ENCODE measurements at places on chromosomes 3 and 15.

- DNase-seq = no peak
Measured at GRCh38 chr3:71887256-71887655, 102.3 kb upstream of the PROK2 start.

DNA sequence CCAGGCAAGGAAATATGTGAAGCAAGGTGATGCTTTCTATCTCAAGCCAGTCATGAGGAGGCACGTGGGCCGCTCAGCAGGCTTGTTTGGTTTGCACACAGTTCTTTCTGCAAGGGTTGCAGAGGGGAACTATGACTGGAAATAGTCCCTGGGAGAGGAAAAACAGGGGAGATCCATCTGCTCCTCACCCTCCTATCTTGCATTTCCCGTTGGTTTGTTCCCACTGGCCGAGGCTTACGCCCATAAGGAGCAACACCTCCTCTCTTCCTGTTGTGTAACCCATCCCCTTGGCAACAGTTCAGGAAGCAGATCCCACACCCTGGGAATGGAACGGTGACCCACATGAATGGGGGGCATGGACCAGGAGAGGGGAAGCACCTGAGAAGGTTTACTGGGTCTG lies 72.1 kb upstream of the MAGI1 start:
- no peak for DNase-seq

GRCh38 chr15:73650416-73651126 lies 17.4 kb upstream of the NPTN start:
- no peak for DNase-seq

DNA sequence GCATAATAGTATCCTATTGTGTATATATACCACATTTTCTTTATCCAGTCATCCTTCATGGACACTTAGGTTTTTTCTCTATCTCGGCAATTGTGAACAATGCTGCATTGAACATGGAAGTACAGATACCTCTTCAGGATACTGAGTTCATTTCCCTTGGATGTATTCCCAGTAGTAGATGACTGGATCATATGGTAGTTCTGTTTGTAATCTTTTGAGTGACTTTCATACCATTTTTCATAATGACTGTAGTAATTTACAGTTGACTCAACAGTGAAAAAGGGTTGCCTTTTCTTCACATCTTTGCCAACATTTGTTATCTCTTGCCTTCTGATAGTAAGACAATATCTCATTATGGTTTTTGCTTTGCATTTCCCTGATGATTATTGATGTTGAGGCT lies 21.8 kb downstream of the MYH15 start:
- DNase-seq = no peak

DNA sequence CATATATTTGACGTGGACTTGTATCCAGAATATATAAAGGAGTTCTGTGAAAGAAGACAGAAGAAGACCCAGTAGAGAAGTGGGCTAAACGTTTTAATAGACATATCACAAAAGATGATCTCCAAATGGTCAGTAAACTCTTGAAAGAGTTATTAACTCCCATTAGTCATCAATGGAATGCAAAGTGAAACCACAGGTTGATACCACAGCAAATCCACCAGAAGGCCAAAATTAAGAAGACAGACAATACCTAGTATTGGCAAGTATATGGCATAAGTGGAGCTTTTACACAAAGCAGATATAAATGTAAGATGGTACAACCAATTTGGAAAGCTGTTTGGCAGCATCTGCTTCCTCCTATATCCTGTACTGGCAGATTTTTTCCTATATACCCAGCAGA lies 6.0 kb downstream of the SPATA16 start:
- DNase-seq = no peak

- DNase-seq = no peak
Measured at GRCh38 chr3:14253707-14254382, 75.2 kb downstream of the LSM3 start.

DNA sequence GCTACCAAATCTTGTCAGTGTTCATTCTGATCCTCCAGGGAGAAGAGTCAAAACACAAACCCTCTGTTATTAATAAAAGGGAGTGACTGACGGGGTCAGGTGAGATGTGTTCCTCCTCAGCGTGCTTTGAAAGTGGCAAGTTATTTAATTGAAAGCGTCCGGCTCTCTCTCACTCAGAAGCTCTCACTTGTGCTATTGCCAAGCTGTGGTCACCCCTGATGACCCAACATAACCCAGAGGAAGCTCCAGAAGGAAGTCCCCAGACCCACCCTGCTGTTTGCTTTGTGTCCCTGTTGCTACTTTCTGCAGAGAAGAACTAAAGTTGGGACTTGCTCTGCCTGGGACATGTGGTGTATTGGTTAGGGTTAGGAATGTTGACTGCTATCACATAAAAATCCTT lies 235.6 kb downstream of the EDEM1 start:
- DNase-seq = no peak

GRCh38 chr3:15241341-15241740 lies 35.3 kb downstream of the CAPN7 start:
- no peak for DNase-seq

DNA sequence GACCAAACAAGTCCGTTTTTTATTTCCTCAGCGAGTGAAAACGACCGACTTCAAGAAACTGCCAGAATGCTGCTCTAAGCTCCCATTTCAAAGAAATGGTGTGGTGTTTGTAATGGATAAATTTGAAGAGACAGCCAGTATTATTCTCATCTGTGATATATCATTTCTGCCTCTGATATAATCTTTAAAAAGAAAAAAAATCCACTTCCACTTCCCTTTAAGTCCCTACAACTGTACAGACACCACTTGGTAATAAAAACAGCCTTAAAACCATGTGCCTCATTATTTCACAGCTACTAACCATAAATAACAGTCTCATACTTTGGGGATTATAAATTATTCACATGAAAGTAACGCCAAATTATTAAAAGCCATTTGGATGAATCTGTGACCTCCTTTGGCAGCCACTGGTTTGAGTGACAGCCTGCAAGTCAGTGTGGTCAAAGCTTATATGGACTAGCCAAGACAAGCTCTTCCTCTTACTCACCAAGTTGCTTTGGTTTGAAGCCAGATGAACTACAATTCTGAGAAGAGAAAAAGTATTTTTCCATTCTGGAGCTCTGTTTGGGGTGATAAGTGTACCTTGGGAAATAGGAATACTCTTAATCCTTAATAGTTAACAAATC lies 168.0 kb downstream of the SHOX2 start:
- DNase-seq = no peak

- no peak for DNase-seq
Measured at GRCh38 chr3:29898171-29898965, 617.5 kb downstream of the RBMS3 start.

DNA sequence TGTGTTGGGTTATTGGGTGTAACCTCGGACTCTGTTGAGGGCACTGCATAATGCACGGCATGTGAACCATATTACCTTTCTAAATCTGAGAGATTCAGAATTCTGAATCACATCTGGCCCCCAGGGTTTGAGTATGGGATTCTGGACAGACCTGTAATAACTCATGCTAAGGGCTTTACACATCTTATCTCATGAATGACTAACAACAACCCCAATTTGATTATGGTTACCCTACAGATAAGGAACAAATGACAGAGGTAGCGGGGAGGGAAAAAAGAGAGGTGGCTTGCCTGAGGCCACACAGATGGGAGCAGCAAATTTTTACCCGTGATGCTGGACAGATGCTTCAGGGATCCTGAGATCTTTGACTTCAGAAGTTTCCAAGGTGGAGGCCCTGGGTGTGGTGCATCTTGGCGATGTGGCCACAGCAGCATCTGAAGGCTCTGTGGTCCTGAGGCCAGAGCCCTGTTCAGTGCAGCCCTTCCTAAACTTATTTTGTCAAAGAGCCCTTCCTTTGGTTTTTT lies 43.8 kb downstream of the POMGNT2 start:
- DNase-seq = no peak

- DNase-seq = no peak
Measured at GRCh38 chr3:171123915-171124314, 97.4 kb upstream of the SLC2A2 start.

DNA sequence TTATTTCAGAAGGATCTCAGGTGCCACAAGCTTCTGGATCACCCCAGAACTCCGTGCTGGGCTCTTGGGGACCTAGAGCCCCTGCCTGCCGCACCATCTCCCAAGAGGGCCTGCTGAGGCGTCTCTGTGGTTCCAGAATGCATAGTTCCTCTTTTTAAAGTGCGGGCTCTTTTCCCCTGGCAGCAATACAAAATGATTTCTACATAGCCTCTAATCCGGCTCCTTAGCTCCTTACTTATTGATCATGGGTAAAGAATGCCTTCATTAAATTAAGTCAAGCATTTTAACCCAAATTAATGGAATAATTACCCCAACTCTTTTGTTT lies 121.9 kb downstream of the ATP10A start:
- DNase-seq = no peak

All from activated T-helper 1 cell treated with anti-CD3 and anti-CD28 coated beads, Interleukin-2, amount 50 U/mL, for 16 hours (primary cell).